ENCODE measurements at places on chromosomes 3 and 15. TPM values are rescaled to one million over a fixed set of nuclear protein-coding genes. Genes with fewer than 3 reads are reported as not detected.

GRCh38 chr3:152043620-152044019 lies 170.2 kb downstream of the SUCNR1 start:
- DNase-seq: peak; percentile 33

DNA sequence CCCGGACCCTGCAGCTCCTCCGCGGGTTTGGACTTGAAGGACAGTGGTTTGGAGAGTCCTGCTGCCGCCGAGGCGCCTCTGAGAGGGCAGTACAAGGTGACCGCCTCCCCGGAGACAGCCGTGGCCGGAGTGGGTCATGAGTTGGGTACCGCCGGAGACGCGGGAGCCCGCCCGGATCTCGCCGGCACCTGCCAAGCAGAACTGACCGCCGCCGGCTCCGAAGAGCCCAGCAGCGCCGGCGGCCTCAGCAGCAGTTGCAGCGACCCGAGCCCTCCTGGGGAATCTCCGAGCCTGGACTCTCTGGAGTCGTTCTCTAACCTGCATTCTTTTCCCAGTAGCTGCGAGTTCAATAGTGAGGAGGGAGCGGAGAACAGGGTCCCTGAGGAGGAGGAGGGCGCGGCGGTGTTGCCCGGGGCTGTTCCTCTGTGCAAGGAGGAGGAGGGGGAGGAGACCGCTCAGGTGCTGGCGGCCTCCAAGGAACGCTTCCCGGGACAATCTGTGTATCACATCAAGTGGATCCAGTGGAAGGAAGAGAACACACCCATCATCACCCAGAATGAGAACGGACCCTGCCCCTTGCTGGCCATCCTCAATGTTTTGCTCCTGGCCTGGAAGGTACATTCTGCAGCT lies 634 bp downstream of the MINDY2 start:
- DNase-seq: no peak

The ZIC1 gene
- total RNA-seq: 0.26 TPM

DNA sequence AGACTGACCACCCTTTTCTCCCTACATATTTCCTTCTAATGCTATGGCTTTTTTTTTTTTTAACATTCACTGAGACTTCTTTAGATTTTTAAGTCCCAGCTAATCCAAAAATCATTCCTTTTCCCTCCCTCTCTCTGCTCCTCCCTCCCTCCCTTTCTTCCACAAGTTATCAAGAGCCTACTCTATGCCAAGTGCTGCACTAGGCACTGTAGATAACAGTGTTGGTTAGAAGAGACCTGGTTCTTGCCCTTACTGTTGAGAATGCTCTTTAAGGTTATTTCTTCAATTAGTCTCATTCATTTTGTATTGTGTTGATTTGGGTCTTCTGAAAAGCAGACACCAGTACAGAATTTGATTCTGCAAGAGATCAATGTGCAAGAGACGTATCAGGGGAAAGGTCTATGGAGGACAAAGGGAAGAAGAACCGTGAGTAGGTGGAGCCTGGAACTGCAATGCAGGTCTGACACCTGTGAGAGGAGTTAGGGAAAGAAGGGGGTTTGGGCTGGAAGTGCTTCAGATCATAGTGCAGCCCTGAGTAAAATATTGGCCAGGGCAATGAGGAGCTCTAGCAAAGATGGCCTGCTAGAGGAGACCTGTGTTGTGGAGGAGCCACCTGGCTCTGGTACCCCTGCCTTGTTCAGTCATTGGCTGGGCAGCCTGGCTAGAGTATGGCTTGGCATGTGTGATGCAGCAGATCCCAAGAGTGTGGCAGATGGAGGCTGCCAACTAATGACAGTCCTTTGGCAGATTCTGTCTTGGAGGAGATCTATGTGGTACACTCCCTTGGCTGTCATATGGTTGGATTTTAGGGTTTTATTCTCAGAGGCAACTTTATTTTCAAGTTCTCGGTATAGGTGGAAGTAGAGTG lies 9.7 kb upstream of the PCOLCE2 start:
- no peak for DNase-seq

DNA sequence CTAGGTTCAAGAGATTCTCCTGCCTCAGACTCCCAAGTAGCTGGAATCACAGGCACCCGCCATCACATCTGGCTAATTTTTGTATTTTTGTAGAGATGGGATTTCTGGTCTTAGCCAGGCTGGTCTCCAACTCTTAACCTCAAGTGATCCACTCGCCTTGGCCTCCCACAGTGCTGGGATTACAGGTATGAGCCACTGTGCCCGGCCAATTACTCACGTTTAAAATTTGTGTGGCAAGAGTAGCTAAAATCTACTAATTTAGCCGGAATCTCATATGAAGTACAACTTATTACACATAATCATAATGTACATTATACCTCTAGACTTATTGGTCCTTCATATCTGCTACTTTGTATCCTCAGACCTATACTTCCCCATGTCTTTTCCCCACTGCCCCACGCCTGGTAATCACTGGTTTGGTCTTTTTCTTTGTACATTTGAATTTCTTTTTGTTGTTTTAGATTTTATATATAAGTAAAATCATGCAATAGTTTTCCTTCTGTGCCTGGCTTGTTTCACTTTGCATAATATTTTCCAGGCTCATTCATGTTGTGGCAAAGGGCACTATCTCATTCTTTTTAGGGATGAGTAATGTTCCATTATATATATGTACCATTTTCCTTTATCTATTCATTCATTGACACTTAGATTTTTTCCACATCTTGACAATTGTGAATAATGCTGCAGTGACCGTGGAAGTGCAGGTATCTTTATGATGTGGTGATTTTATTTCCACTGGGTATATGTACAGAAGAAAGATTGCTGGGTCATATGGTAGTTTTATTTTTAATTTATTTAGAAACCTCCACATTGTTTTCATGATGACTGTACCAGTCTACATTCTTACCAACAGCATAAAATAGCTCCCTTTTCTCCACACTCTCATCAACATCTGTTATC lies 605.0 kb upstream of the CBLB start:
- DNase-seq: no peak

- DNase-seq: no peak
Observed at GRCh38 chr15:56959318-56959648, 40.8 kb downstream of the TCF12 start.

DNA sequence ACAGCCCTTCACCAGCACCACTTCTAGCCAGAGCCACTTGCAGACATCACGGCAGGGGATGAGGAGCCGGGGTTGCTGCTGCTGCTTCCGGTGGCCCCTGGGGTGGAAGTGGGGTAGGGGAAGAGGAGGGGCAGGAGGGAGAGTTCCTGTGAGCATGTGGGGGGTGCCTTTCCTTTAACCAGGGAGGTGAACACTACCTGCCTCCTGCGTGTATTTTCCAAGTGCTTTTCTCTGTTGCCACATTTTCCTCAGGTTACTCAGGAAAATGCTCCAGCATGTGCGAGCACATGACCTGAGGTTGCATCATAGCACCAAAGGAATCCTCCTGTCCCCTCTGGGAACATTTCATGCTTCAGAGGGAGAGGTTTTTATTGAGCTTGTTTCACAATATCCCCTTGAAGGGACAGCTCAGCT lies 12.2 kb upstream of the SACM1L start:
- peak; percentile 72 for DNase-seq

The GOLGA8H gene
- total RNA-seq: under 0.01 TPM

DNA sequence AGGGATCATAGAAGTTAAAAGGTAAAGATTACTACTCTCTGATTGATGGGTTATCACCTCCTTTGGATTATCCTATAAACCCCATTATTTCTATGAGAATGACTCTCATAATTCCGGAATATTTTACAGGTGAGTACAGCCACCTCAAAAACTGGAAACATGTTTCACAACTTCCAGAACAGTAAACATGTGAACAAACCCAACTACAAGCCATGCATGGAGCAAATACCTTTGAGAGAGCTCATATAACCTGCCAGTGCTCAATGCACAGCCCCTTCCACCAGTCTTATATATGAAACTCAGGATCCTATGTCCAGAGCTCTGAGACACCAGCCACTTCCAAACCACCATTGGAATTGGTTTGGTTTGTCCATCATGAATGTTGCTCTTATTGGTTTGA lies 208.0 kb downstream of the MECOM start:
- DNase-seq: no peak

The RCCD1 gene
- 14.2 TPM for total RNA-seq

The PROK2 gene
- total RNA-seq: not detected

The BUB1B gene
- total RNA-seq: 5.4 TPM

The CYP11A1 gene
- 0.33 TPM for total RNA-seq

DNA sequence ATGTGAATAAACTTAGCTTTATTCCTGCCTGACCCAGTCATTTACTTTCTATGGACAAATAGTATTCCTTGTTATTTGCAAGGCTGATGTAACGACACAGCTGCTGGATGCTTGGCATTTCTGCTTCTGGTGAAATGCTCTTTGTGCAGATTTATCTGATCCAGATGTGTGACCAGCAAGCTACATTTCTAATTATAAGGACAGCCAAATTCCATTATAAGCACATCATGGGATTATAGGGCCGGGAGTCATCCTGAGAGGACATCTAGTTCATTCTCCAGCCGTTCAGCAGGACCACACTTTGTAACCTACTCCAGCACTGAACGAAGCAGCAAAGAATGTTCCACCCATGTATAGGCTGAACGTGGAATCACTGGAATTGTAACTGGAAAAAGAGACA lies 42.9 kb downstream of the FNDC3B start:
- DNase-seq: peak; percentile 96

DNA sequence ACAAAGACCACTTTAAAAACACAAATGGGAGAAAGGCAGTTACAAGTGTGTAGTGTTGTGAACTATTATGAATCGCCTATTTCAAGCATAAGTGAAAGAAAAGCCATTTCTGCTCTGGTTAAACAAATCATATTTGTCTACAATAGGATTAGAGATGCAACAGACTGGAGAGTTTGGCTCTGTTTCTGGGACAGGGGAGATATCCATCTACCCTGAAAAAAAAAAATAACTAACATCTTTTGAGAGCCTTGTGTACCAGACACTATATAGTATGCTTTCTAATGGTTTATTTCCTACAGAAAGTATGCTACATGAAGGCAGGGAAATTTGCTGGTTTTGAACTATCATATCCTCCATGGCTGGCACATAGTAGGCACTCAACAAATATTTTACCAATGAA lies 106.7 kb upstream of the FHIT start:
- no peak for DNase-seq

The TRPM1 gene
- total RNA-seq: not detected

- DNase-seq: peak; percentile 26
Observed at GRCh38 chr3:50336452-50337174, 4.0 kb downstream of the RASSF1 start.

DNA sequence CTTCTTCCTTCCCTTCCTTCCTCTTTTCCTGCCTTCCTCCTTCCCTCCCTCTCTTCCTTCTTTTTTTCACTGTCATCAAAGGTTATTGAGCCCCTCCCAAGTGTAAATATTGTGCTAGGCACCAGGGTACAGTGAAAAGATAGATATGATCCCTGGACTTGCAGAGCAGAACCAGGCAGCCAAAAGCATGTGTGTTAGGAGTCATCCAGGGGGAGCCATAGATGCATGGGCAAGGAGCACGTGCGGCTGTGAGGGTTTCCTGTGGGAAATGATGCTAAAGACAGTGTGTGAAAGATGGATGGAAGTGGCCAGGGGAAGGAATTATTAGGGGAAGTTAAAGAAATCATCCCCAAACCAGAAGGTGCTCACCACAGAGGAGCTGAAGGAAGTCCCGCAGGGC lies 65.2 kb downstream of the NR2F2 start:
- no peak for DNase-seq

GRCh38 chr3:177037241-177037640 lies 160.0 kb downstream of the TBL1XR1 start:
- peak; percentile 49 for DNase-seq

The SCAANT1 gene
- 1.7 TPM for total RNA-seq

DNA sequence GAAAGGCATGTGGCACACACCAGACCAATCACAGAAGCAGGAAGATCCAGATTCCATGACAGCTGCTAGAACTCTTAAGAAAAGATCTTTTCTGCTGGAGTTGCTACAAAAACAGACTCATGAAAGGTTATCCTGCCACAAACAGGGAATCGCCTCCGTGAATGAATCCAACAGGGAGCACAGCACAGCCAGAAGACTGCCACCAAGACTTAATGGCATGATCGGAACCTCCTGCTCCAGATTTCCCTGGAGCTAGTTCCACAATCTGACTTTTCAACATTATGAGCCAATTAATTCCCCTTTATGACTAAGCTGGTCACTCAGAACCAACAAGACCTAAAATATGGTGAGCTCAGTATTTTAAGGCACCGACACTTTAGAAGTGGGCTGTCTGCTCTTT lies 232.5 kb downstream of the FOXP1 start:
- DNase-seq: no peak

The P2RY12 gene
- total RNA-seq: 1.8 TPM

- peak; percentile 64 for DNase-seq
Observed at GRCh38 chr3:160403028-160403545, 3.6 kb downstream of the SMC4 start.

DNA sequence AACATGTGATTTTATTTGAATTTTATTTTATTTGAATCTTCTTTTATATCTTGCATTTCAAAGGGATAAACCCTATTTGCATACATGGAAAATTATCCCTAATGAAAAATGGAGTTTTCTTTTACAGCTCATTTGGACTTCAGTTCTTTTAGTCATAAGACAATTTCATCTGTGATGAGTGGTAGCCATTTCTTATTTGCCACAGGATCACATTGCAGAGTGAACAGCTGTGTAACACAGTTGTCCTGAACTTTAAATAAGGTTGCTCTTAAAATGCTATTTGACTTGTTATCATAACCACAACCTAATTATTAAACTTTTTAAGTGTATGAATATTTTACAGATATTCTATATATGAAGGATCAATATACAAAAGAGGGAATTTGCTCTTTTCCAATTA lies 221.7 kb upstream of the ROPN1 start:
- DNase-seq: no peak

- DNase-seq: no peak
Observed at GRCh38 chr15:40875991-40876730, 2.1 kb upstream of the RHOV start.

DNA sequence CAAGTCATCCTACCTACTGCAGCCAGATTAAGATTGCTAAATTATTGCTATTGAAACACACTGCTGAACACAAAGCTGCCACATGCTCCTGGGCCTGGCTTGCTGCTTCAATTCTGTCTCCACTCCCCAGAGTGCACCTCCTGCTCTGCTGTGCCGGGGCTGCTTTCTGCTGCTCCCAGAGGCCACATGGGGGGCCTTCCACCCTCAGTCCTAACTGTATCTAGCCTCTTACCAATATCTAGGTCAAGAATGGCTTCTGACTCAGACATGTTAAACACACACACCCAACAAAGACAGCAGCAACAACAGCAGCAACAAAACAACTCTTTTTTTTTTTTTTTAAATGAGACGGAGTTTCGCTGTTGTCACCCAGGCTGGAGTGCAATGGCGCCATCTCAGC lies 33.0 kb downstream of the MYZAP start:
- no peak for DNase-seq

DNA sequence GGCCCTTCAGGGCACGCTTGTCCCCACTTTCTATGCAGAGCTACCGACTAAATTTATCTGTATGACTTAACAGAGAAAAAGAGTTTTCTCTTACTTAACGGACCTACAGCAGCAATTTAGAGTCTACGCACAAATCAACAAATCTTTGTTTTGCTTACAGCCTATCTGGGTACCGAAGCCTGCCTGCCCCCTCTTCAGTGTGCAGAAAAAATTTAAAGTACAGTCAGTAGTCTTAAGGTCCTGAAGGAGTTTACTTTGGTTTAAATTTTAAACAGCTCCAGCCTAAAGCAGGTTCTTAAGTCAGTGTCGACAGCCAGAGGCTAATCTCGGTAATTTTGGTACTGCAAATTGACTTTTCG lies 570 bp downstream of the SACM1L start:
- no peak for DNase-seq

The CCR5 gene
- total RNA-seq: under 0.01 TPM

GRCh38 chr3:15345608-15346137 lies 13.3 kb upstream of the SH3BP5 start:
- no peak for DNase-seq

GRCh38 chr15:73781038-73781925 lies 28.1 kb upstream of the INSYN1 start:
- peak; percentile 4 for DNase-seq

The LARP6 gene
- 108 TPM for total RNA-seq
